Ammon's horn (tissue), 1 donor: ENCODE measurements at places on chromosomes 5 and 9.

GRCh38 chr9:134236935-134237629 is 72.7 kb upstream of the RNU6ATAC start:
- no peak for DNase-seq

GRCh38 chr9:74865177-74865576 is 22.5 kb downstream of the TRPM6 start:
- DNase-seq = peak; percentile 7

DNA sequence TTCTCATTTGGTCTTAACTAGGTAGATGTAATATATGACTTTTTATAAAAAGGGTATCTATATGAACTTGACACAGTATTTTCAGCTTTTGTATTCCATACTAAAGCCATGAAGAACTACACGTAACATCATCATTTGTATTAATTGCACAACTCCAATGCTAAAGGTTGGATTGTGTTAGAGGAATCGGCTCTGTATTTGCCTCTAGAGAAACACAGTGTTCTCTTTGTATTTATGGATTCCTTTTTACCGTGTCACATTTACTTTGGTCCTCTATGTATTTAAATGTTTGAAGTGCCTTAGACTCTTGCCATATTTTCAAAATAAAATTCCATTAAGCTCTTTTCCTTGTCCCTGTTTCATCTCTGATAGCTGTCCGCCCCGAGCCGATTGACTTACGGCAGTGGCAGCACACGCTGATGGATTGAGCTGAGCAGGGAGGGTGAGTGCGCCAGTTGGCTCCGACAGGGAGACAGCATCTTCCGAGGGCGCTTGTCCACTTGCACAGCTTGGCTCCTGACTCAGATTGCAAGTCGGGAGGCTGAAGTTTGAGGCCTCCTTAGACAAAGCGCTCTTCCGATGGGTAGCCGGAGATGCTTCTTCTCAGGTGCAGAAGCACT is 95.6 kb upstream of the DMRT1 start:
- peak; percentile 80 for DNase-seq

DNA sequence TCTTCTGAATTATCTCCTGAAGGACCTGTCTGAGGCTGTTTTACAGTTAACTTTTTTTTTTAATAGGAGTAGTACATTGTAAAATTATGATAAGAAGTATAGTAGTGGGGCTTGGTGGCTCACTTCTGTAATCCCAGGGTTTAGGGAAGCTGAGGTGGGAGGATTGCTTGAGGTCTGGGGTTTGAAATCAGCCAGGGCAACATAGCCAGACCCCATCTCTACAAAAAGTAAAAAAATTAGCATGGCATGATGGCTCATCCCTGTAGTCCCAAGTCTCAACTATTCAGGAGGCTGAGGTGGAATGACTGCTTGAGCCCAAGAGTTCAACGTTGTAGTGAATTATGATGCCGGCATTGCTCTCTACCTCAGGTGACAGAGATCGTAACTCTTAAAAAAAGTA is 7.0 kb downstream of the IPO11 start:
- no peak for DNase-seq

GRCh38 chr5:134138416-134139376 is 24.2 kb downstream of the TCF7 start:
- DNase-seq = no peak

DNA sequence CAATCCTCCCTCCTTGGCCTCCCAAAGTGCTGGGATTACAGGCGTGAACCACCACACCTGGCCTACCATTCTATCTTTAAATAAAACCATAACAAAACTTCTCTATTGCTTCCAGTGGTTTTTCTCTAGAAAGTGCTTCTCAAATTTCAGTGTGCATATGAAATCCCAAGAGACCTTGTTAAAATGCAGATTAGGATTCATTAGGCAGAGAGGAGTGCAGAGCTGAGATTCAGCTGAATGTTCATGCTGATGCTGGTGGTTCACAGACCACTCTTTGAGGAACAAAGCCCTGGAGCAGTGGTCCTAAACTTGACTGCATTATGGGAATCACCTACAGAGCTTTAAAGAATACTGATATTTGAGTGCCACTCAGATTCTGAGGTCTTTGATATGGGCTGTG is 28.2 kb downstream of the CARD6 start:
- DNase-seq = no peak

DNA sequence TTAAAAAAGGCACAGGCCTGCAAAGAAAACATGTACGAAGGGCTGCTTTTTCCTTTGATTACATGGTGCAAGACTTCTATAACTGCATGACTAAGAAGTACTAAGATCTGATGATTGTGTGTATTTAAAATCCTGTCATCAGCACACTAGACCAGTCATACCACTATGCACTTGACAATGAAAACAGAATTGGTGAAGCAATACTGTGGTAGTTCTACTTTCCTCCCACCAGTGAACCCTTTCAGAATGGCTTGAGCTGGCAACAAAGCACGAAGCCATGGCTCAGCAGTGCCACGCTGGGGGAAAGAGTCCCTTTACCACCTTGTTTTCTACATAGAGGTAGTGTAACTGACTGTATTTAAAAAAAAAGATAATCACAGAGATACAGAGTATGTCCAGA is 49.0 kb upstream of the POU5F2 start:
- no peak for DNase-seq

DNA sequence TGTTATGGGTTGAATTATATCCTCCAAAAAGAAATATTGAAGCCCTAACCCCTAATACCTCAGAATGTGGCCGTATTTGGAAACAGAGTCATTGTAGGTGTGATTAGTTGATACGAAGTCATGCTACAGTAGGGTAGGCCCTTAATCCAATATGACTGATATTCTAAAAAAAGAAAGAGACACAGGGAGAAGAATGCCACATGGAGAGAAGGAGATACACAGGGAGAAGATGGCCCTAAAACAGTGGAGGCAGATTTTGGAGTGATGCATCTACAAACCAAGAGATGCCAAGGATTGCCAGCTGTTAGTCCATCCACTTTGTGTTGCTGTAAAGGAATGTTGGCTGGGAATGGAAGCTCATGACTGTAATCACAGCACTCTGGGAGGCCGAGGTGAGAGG is 21.3 kb downstream of the ARRDC3 start:
- no peak for DNase-seq

- DNase-seq = no peak
Measured at GRCh38 chr5:107653685-107654084, 17.1 kb downstream of the EFNA5 start.

DNA sequence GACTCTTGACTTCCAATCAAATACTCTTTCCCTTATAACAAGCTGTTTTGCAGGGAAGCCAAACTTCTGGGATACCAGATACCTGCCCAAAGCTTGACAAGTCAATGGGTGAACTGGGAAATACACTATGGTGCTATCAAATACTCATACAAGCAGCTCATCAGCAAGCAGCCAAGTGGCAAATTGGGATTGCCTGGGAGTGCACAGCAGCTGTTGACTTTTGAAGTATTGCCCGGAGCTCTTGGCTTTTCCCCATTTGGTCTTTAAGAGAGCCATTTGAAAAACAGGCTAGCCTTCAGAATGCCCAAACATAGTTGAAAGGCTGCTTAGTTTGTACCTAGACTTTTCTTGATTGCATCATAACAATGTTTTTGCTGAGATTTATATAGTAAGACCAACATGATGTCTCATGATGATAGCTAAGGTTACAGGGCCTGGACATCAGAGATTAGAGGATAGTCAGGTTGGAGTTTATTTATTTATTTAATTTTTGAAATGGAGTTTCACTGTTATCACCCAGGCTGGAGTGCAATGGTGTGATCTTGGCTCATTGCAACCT is 210.1 kb upstream of the ZNF608 start:
- DNase-seq = peak; percentile 36

DNA sequence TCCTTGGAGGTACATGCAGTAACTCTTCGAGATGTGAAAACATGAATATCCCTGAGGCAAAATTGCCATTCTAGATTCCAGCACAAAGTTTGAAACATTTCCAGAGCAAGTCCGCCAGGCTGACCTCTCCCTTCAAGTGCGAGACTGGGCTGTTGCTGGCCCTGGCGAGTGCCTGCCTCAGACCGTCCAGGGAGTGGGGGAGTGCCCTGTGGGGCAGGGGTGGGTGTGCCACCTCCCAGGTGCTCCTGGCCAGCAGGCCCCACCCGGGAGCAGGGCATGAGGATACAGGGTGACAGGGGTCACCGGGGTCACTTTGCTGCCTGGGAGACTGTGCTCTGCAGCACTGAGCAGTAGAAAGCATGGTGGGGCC is 199.9 kb downstream of the AOPEP start:
- no peak for DNase-seq

- DNase-seq = no peak
Measured at GRCh38 chr9:92564982-92565381, 29.2 kb upstream of the ECM2 start.

DNA sequence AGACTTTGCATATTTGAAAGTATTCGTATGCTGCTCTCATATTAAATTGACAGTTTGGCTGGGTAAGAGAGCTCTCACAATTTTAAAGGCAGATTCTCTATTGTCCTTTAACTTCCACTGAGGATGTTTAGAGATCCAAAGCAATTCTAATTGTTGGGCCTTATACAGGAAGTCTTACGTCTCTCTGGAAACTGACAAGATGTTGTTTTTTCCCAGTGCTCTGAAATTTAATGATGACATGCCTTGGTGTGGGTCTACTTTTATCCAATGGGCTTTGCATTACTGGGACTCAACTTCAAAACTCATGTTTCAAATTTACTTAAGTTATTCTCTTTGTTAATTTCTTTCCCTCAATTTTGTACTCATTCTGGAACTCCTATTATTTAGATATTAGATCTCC is 191.5 kb downstream of the SNX18 start:
- DNase-seq = no peak

DNA sequence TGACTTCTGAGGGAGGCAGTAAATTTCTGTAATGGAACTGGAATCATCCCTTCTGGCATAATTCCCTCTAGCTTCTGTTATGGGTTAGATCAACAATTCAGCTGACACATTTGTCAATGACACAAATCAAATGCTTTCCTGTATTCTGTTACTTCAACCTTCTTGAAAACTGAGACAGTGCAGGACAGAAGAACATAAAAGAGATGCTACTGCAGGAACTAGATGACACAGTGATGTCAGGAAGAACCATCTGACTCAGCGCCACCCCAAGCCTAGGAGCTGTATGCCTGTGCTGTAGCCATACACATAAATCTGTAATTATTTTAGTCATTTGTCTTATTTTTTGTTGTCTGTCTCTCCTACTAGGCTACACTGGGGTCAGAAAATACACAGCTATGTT is 18.2 kb upstream of the CEP120 start:
- DNase-seq = no peak

DNA sequence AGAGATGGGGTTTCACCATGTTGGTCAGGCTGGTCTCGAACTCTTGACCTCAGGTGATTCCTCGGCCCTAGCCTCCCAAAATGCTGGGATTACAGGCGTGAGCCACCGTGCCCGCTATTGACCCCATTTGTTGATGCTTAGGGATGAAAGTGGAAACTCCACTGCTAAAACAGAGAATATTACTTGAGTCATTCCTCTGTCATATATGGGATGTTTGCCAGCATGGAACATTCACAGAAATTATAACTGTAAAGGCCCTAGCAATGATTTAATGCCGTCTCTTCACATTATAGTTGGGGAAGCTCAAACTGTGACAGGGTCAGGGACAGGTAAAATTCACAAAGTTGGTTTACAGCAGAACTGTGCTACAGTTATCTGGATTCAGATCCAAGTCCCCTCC is 94.5 kb downstream of the TMC1 start:
- no peak for DNase-seq

DNA sequence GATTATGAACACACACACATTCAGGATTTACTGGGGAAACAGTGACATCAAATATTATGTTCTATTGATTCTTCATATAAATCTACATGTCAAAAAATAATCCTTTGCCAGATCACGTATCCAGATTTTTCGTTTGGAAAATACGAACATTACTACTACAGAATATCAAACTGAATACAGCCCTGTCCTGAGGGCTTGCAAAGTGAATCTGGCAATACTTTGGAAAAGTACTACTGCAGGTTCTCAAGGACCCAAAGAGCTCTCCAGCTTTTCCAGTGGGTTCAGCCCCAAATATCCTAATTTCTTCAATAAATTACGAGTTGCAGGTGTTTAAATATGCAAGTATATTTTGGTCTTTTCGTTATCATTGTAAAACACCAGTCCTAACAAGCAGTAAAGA is 411 bp upstream of the NDUFS4 start:
- peak; percentile 4 for DNase-seq

DNA sequence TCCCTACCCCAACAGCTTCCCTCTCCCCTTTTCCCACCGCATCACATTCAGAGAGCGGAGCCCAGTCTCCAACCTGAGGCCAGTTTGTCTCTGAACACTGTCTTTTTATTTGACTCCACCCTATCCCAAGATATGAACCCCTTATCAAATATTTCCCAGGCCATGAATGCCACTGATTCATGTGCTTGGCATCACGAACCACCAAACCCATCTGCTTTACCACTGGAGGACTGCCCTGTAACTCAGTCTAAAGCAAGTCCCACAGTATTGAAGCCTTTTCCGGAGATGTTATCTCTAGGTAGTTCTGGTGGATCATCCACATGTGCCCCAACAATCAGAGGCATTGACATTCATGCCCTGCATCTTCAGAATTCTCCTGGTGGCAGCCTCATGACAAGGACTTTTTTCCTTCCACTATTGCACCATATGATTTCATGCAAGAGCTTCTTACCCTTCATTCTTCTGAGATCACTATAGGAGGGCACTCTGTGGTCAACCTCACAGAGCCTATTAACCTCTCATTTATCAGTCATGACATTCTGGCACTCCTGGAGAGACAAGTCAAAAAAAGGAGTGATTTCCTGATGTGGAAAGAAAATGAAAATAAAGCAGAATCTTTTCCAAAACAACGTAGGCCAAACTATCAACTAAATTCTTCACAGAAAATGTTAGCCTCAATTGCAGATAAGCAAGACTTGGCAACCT is 12.3 kb upstream of the SPATA31D4 start:
- DNase-seq = no peak

- no peak for DNase-seq
Measured at GRCh38 chr5:42944989-42945388, 95.1 kb downstream of the ANXA2R start.

- DNase-seq = no peak
Measured at GRCh38 chr9:129273136-129273895, 95.3 kb upstream of the IER5L start.

- no peak for DNase-seq
Measured at GRCh38 chr9:134289241-134289875, 36.9 kb upstream of the RXRA start.

DNA sequence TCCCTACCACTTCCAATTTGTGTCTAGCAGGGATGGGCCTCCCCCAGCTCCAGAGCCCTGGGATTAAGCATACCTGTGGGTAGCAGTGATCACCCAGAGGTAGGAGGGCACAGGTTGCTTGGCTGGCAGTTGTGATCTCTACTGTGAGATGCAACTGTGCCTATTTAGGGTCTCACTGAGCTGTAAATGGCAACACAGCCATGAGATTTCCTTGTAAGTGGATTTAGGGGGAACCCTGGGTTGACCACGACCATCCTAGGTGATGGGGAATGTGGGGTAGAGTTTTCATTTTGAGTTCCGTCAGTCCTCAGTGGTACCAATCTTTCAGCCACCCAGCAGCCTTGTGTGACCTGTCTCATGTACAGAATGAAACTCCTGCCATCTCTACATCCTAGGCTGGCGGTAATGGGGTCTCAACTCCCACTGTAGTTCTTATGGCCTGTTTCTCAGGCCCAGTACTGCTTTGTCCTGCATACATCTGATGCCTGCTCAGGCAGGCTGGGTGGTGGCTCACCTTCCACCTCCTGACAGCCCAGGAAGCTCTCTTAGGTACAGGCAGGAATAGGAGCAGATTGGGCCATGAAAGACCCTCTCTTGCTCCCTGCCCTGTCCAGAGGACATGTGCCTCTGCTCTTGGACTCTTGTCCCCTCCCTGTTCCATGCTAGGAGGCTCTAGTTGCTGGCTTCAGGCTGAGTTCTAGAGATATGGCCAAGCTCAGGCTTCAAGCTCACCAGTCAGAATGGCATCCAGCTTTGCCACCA is 8.1 kb downstream of the HNRNPAB start:
- DNase-seq = no peak
